ENCODE measurements at places on chromosomes 1 and 21. TPM values are rescaled to one million over a fixed set of nuclear protein-coding genes. Genes with fewer than 3 reads are reported as not detected.

SH2D2A gene
- 65.4 TPM for total RNA-seq

RERE gene
- total RNA-seq, result 116 TPM

SLC2A5 gene
- total RNA-seq, result 0.32 TPM

TEX50 gene
- total RNA-seq, result not detected

PLA2G2F gene
- total RNA-seq, result not detected

GRCh38 chr21:27464648-27465047 is 497.8 kb upstream of the ADAMTS5 start:
- DNase-seq, result no peak

DNA sequence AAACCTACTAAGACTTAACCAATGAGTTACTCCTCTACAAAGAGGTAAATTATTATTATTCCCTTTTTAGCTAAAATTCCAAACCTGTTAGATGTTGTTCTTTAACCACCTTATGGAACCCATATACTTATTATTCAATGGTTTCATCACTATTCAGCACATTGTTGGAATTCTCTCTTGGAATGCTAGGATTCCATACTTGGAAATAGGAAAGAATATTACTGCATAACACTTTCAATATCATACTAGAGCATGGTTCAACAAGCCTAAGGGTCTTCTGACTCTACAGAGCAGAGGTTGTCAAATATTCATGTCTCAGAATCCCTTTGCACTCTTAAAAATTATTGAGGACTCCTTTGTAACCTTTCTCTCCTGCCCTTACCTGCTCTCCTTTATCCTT is 69.4 kb downstream of the DEGS1 start:
- DNase-seq, result no peak

- no peak for DNase-seq
These were observed 28.3 kb upstream of the S100A7 start for GRCh38 chr1:153488731-153489130.

DNA sequence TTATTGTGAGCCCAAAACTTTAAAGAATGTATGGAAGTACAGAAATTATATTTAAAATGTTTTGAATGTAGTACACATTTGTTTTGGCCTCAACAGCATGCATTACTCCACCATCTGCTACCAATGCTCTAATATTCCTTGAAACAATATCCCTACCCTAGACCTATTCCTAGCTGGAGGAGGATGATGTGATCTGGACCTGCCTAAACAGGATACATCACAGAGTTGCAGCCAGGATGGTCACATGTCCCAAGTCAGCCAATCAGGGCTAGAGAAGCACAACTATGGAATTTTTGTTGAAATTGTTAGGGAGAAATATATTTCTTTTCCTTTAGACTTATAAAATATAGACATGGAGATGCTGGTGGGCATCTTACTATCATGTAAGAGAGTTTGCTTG is 623.3 kb upstream of the NR5A2 start:
- no peak for DNase-seq

DNA sequence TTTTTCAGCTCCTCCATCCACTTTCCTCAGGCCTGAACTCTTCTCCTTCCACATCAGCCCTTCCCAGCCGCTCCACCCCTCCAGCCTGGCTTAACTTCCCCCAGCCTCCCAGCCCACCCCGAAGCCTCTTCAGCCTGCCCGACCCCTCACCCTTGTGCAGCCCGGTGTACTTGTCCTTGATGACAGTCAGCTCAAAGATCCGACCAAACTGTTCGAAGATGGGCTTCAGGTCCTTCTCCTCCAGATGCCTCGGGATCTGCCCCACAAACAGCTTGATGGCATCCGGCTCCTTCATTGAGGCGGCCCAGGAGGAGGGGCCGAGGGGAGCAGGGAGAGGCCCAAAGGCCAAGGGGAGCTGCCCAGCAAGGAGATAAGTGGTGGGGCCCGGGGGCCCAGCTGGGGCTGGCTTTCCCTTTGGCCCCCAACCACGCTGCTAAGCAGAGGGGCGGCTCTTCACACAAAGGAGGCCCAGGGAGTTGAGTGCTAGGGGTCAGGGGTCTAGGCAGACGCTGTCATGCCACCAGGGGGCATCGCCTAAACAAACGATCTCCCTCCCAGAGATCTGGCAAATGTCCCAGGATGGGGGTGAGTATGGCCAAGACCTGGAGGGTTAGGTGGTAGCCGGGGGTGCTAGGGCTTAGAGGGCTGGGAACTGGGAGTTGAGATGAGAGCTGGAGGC is 738 bp downstream of the CELF3 start:
- no peak for DNase-seq

GRCh38 chr1:235275223-235275622 is 52.8 kb downstream of the ARID4B start:
- DNase-seq, result no peak

GRCh38 chr1:169345511-169345910 is 22.1 kb downstream of the NME7 start:
- no peak for DNase-seq

- no peak for DNase-seq
These were observed 52.5 kb downstream of the CDC14A start for GRCh38 chr1:100404821-100405220.

DNA sequence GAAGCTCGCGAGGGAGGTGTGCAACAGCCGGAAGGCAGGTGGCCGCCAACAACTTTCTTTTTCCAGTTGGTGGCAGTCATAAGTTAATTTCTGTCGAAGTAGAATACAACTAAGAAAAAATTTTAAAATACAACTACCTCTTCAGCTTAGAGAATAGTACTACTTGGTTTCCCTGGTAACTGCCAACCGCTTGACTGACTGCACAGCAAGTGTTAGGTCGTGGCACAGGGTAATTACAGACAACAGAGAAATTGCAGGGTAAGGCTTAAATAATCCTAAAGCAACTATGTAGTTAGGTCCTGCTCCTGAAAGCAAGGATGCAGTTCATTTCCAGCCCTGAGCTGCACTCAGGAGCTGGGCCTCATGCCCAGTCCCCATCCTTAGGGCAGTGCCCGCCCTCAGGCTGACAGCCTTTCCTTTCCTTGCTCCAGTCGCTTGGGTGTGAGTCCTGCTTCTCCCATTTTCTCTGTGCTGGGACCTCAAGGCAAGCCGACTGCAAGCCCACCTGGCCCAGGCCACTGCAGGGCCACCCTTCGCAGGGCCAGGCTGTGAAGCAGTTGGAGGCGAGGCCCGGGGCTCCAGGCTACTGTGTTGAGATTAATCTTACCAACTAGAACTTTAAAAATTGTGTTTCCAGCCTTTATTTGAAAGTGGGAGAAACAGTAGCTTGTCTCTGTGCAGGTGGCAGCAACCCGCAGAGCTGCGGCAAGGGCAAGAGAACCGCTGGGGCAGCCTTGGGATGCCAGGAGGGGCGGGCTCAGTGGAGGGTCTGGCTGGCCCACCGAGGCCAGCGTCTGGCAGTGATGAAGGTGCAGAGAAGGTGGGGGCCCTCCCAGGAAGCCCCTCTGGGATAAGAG is 148.3 kb downstream of the PCBP3 start:
- DNase-seq, result no peak

AIRE gene
- 0.47 TPM for total RNA-seq

SLC44A5 gene
- total RNA-seq, result 0.06 TPM

DNA sequence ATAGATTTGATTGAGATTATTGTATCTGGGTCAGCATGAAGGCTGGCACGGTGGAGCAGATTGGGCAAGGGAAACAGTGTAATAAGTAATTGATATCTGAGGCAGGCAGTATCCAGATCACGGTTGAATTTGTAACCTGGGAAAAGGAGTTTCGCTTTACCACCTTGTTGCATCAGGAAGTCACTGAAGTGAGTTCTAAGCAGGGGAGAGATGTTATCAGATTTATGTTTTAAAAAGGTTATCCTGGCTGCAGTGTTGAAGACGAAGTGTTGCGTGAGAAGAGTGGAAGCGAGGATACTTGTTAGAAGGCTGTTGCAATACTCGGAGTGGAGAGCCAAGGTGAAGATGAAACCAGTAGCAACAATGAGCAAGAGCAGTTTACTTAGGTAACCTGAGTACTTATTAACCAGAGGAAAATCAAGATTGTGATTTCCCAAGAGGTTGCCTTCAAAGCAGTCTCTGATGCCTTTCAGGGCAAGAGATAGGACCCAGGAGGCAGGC is 77.8 kb downstream of the LHX9 start:
- no peak for DNase-seq

GRCh38 chr1:187991944-187992343 is 1163.2 kb downstream of the PLA2G4A start:
- DNase-seq, result no peak

DNA sequence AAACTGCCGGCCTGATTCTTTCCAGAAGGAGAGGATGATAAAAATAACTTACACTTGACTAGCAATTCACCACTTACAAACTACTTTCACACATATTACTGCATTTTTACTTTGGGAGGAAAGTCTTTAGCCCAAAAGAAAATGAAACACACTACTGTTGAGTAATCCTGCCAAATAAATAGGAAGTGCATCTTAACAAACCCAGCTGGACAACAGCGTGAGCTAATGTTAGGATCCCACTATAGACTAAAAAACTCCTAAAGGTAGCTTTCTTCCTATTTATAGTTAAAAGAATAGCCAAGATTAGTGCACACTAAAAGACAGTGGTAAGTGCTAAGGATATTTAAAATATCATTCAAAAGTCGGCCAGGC is 83.8 kb downstream of the HSF2BP start:
- DNase-seq, result no peak

FMN2 gene
- total RNA-seq, result not detected

DNA sequence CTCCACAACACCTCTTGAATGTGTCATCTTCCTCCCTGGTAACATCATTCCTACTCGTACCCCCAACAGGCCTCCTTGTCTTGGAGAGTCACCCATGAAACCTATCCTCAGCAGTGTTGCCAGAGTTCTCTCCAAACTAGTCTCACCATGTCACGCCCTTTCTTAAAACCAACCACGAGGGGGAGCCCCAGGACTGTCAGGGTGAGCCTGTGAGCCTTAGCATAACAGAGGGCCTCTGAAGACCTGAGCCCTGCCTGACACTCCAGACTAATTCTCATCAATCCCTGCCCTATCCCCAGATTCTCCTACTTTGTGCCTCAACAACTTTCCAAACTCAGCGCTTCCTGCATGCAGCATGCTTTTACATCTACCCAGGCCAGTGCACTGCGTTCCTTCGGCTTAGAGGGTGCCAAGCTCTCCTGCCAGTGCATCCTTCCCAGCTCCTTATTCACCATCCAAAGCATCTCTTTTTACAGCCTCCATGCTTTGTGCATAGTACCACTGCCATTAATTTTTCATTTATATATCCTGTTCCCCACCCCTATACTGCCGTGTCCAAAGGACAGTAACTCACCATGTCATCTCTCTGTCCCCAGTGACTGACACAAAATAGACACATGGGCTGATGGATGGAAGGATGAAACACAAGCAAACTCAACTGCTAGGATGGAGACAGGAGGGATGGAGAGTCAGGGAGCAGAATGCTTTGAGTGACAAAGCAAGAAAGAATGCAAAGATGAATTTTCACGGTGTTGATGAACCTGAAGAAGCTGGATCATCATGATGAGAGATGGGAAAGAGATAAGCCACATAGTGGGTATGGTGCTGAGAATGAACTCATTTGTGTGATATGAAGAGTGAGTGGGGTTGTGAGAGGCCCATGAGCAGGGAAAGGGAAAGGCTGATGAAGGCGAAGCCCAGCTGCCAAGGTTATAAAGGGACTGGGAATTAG is 34.0 kb downstream of the ZNF697 start:
- DNase-seq, result peak; percentile 28

C1orf21 gene
- total RNA-seq, result 7.8 TPM

PLA2G2D gene
- total RNA-seq, result not detected

DNA sequence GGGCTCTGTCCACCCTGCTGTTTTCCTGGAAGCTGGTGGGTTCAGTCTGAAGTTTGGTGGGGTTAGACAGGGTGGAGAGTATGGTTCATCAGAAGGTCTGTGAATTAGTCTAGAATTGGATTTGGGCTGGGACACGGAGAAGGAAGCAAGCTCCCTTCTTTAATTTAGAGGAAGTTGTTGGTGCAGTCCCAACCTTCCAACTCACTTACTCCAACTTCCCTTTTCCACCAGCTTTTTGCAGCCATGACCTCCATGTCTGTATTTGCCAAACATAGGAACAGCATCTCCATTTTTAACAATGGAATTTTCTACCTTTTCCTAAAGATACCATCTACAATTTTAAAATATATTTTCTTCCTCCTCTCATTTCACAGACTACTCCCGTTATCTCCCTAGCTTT is 28.5 kb upstream of the PRELP start:
- no peak for DNase-seq

- no peak for DNase-seq
These were observed 345.5 kb upstream of the C1orf87 start for GRCh38 chr1:60419023-60419422.

DNA sequence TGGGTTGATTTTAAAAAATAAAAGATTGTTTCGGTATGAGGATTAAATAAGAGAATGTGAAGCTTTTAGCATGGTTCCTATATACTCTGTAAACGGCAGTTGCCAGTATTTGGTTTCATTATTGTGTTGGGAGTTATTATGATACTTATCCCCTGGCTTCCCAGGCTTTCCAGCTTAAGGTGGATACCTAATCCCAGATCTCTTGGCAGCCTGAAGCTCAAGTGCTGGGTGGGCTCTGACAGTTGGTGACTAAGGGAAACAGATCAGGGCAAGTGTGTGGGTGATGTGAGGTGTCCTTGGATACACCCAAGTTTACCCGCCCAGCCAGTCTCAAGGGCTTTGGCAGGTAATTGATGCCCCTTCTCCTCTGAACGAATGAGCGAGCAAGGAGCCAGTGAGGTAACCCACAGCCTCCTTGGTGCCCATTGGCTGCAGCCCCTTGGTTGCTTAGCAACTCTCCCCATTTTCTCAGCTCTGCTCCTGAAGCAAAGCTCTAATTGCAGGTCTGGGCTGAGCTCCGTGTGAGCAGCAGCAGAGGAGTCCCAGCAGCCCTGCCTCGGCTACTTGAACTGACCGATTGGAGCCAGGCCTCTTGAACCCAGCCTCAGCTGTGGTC is 6.1 kb downstream of the IPO13 start:
- no peak for DNase-seq

DNA sequence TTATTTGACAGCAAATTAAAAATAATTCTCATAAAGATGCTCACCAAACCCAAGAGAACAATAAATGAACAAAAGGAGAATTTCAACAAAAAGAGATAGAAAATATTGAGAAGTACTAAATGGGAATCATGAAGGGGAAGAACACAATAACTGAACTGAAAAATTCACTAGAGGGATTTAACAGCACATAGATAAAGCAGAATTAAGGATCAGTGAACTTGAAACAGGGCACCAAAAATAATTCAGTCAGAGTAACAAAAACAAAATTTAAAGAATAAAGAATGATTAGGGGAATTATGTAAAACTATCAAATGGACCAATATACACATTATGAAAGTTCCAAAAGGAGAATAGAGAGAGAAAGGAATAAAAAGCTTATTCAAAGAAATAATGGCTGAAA is 7.8 kb downstream of the ADAM30 start:
- DNase-seq, result no peak

- no peak for DNase-seq
These were observed at the start of gene CACNA1S for GRCh38 chr1:201112173-201112731. Gene CACNA1S, minus strand, starts transcription at chr1:201112426. Its CDS starts 87 bp downstream, at chr1:201112339.

Measured in T-cell (primary cell).